ENCODE measurements at places on chromosomes 4 and X.

- DNase-seq = no peak
Observed at GRCh38 chr4:821631-822030, 4.3 kb downstream of the CPLX1 start.

- no peak for DNase-seq
Observed at GRCh38 chr4:56181140-56181953, 205.9 kb downstream of the AASDH start.

DNA sequence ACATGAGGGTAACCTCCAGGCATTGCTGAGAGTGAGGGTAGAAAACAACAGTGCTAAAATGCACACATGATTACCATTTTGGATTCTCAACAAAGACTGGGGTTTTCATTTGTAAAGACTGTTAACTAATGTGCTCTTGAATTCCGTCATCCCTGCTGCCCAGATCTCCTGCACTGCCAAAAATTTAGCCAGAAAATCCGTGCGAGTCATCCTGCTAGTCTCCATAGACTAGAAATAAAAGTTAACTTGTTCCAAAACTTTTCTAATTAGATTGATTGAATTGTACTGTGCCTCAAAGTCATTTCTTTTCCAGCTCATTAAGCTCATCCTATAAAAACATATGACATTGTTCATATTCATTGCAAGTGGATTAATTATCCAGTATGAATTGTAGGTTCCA lies 99.8 kb downstream of the ARSF start:
- peak; percentile 39 for DNase-seq

DNA sequence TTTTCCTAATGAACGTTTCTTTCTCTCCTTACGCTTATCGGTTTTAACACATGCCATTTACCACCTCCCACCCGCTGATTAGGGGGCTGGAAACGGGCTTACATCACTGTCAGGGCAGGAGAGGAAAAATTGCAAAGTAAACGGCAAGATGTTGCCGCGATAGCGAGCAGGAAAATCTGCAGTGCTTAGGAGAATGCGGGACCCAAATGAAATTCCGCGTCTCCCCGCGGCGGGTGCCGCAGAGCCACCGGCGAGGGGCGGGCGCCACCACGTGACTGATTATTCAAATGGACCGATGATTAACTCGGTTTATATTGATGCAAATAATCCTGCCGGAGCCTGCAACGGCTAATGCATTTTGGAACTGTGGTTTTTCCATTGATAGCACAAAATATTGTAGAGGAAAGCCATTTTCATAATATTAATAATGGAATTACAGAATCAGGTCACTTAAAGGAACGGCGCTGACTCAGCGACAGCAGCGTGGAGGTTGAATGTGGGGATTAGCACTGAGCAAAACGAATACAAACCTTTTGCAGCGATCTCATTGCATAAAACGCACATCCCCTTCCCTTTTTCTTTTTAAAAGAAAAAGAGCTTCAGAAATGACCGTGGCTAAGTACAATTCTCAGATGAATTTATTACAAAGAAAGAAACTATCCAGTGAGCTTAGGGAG lies 224.2 kb downstream of the STIM2 start:
- peak; percentile 2 for DNase-seq

- DNase-seq = no peak
Observed at GRCh38 chr4:157929486-157929885, 243.3 kb downstream of the GASK1B start.

GRCh38 chr4:24722026-24722568 lies 73.3 kb upstream of the SOD3 start:
- DNase-seq = no peak

- DNase-seq = no peak
Observed at GRCh38 chrX:10667143-10667542, 46.8 kb upstream of the MID1 start.

DNA sequence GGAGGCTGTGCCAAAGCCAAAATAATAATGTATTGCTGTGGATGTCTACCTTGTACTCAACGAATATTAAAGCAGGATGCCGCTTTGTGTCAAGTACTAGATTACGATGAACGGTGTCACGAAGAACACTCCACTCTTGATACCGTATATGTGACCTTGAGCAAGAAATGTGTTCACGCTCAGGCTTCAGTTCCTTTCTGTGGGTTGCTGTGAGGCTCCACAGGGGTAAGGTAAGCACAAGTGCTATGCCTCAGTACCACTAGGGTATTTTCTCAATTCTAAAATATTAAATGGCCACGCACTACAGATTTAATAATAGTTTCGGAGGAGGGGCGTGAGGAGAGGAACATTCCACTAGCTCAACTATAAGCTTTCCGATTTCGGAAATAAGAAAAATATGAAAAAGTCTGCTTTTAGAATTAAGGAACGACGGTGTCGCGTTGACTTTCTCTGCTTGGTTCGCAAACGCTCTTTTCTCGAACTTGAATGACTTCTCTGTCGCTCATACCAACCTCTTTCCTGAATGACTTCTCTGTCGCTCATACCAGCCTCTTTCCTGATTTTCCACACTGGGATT lies 607 bp upstream of the SCOC start:
- peak; percentile 13 for DNase-seq

GRCh38 chrX:10496345-10496965 lies 123.9 kb downstream of the MID1 start:
- peak; percentile 91 for DNase-seq

GRCh38 chr4:70753630-70754029 lies 31.9 kb downstream of the RUFY3 start:
- DNase-seq = no peak

DNA sequence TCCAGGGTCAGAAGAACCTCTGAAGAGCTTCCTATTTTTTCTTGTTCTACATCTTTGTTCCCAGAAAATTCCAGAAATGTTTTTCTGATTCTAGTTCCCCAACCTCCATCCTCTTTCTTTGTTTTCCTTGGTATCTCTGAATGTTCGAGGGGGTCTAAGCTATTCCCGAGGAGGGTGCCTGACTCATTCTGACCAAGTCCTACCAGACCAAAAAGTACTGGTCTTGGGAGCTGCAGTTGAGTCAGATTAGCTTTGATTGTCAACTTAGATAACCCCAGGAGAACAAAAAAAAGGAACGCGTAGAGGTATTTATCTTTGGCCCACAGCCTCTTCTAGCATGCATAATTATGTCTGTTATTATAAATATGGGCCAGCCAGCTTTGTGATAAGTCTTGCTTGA lies 12.1 kb upstream of the TENM3 start:
- DNase-seq = peak; percentile 53

GRCh38 chr4:10877076-10877475 lies 192.5 kb upstream of the CLNK start:
- no peak for DNase-seq

DNA sequence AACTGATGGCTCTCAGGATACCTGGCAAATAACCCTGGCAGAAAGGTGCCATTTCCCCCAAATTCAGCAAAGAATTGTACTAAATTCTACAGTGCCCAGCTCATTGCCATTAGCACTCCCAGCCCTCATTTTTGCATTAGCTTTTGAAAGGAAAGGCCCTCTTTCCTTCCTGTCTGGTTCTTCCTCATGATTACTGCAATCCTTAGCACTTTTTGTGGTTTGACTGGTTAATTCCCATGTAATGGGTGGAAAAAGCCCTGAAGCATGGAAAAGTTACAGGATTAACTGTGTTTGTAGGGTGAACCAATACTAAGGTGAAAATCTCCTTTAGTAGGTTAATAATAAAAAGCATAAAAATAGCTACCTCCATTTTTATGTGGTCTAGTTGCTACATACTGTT lies 139.5 kb downstream of the NPNT start:
- no peak for DNase-seq

DNA sequence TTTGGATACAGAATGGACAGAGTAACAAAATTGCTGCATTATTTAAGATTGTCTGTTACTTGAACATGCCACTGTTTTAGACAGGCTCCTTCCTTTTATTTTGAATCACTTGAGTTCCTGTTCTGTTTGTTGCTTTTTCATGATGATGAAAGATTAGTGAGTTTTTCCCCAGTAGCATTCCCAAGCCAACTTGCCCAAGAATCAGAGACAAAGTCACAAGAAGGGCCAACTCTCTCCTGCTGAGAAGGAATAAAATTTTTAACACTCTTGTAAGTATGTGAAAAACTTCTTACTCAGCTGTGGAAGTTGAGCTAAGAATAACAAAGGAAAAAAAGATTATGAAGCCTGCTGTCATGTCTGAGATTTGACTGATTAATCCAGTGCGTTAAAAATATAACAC lies 104.2 kb downstream of the KLHL8 start:
- DNase-seq = no peak

DNA sequence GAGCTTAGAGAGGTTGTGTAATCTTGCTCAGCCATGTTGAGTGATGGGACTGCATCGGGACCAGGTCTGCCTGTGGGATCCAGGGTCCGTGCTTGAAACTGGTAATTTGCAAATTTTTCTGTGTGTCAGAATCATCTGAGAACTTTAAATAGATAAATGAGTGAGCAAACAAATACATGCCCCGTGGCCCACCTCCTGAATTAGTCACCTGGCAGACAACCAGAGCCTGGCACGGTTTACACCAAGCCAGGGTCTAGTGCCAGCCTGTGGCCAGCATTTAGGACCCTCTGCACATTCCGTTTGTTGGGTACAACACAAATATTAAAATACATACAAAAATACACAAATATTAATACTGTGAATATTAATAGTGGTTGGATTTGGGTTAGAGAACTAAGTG lies 90.6 kb upstream of the STOX2 start:
- DNase-seq = no peak

DNA sequence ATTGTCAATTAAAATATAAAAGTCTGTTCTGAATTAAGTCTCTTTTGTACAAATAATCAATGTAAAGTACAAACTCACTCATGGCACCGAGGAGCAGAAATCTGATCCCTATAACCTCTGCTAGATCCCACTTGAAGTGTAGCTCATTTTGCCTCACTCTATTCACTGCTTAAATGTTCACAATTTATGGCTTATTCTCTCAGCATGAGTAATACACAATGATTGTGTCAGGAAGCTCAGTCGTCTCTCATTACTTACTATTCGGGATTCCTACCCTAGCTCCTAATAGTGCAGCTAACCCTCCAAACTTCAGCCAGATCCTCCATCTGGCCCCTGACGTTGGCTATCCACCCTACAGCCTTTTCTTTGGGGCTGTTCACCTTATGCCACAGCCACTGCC lies 4.7 kb upstream of the AMMECR1 start:
- DNase-seq = peak; percentile 28

DNA sequence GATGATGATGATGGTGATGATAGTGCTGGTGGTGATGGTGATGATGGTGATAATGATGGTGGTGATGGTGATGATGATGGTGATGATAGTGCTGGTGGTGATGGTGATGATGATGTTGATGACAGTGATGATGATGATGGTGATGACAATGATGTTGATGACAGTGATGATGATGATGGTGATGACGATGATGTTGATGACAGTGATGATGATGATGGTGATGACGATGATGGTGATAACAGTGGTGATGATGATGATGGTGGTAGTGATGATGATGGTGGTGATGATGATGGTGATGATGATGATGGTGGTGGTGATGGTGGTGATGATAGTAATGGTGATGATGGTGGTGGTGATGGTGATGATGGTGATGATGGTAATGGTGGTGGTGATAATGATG lies 80.1 kb upstream of the MXRA5 start:
- no peak for DNase-seq

DNA sequence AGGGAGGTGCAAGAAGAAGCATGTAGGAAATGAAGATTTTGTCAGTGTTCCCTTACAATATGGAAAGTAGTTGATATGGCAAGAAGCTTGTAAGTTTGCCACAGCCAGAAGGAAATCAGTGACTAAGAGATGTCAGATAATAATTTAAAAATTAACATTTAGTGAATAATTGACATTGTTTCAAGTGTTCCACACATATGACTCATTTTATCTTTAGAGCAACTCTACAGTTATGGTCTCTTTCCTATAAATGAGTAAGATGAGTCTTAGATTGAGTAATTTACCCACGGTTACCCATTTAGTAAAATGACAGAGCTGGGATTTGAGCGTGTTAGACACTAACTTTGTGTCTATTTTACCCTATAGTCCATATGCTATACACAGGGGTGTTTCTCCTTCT lies 300.3 kb upstream of the IRS4 start:
- DNase-seq = no peak

GRCh38 chr4:36445480-36445879 lies 164.1 kb downstream of the DTHD1 start:
- no peak for DNase-seq

DNA sequence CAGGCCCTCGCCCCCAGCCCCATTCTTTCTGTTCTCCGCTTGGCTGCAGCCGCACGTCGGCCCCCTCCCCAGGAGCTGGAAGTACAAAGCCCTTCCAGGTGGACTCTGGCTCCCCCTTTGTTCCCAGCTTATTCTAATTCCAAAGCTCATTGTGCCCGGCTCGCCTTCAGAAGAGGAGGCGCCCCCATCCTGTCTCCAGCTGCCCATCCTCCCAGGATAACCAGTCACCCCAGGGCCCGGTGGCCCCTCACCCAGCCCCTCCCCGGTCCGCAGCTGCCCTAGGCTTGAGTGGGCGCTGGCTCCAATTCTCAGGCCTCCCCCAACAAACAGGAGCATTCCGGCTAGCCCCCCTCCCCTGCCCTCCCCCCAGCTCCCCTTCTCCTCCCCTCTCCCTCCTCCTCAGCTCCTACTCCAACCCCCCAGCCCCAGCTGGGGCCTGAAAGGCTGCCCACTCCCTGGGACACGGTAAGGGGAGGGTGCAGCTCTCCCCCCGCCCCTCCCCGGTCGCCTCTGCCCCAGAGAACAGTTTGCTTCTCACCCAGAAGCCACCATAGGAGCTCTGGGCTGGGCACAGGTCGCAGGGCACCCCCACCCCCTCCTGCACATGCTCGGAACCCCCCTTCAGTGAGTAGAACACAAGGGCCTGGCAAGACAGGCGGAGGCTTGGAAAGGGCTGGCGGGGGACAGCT lies 3.1 kb upstream of the SLC6A8 start:
- DNase-seq = no peak

- DNase-seq = peak; percentile 85
Observed at GRCh38 chr4:137664046-137664387, 131.7 kb upstream of the PCDH18 start.

DNA sequence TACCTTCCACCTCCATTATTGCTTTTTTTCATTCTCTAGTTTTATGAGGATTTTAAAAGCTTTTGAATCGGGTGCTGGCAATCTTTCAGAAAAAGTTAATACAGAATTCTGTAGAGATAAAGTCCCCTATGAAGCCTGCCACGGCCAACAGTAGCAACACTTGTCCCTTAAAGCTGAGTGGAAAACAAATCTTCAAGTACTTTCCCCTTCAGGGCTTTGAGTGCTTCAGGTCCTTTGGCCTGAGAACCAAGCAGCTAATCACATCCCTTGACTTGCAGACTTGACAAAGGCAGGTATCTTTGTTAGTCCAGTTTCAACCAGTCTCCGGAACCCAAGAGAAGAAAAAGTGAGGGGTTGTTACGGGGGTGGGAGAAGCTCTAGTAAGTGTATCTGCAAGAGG lies 144.4 kb downstream of the ATG4A start:
- DNase-seq = no peak

DNA sequence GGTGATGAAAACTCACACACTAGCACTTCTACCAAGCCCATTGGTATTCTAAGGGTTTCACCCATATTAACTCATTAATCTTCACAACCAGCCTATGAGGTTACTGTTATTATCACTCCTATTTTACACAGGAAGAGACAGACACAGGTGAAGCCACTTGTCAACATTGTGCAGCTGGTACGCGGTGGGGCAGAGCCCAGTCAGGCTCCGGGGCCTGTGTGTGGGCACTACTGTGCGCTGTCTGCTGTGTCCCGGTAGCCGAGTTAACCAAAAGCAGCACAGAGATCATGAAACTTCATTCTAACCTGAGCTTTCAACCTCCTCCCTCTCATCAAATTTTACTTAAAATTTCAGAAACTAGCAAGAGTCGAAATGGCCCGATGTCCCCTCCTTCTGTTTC lies 111.3 kb downstream of the PHKA2 start:
- no peak for DNase-seq

- peak; percentile 37 for DNase-seq
Observed at GRCh38 chrX:70386235-70386634, 36.9 kb upstream of the GDPD2 start.

- DNase-seq = peak; percentile 19
Observed at GRCh38 chrX:80812176-80812575, 2.5 kb upstream of the BRWD3 start.

Measured in IMR-90 (cell line).